Prostate gland (tissue), 2 donors: ENCODE measurements at places on chromosomes 2 and 18.

- H3K27me3 ChIP-seq = no peaks in the 10 kb centered on the region
- no peak overlapping the region for H3K27ac ChIP-seq
- H3K4me3 ChIP-seq = no peak overlapping the region
- H3K4me1 ChIP-seq = no peaks in the 10 kb centered on the region
- H3K36me3 ChIP-seq = no peaks in the 10 kb centered on the region
- no peak for DNase-seq
These were observed 229.1 kb upstream of the SLC14A2 start for GRCh38 chr18:45386041-45386655.

GRCh38 chr2:176390276-176391147 is 121.3 kb downstream of the MTX2 start:
- no peaks in the 10 kb centered on the region for H3K27me3 ChIP-seq
- DNase-seq = no peak
- H3K36me3 ChIP-seq = no peaks in the 10 kb centered on the region
- H3K27ac ChIP-seq = no peak overlapping the region

GRCh38 chr18:58850786-58851469 is 13.7 kb upstream of the ZNF532 start:
- no peaks in the 10 kb centered on the region for H3K36me3 ChIP-seq
- no peak for DNase-seq
- H3K4me3 ChIP-seq = no peak overlapping the region
- peak overlapping the region; percentile 58 for H3K27ac ChIP-seq
- H3K4me1 ChIP-seq = no peaks in the 10 kb centered on the region
- H3K27me3 ChIP-seq = no peaks in the 10 kb centered on the region

- no peak overlapping the region for H3K4me3 ChIP-seq
- no peak overlapping the region for H3K27ac ChIP-seq
- no peaks in the 10 kb centered on the region for H3K36me3 ChIP-seq
- no peaks in the 10 kb centered on the region for H3K27me3 ChIP-seq
These were observed 10.4 kb downstream of the DNAJC10 start for GRCh38 chr2:182726473-182726872.

GRCh38 chr2:182649316-182649715 is 66.7 kb upstream of the DNAJC10 start:
- no peak for DNase-seq
- H3K4me3 ChIP-seq = no peak overlapping the region
- no peaks in the 10 kb centered on the region for H3K36me3 ChIP-seq
- H3K27me3 ChIP-seq = no peaks in the 10 kb centered on the region

GRCh38 chr2:46361920-46362666 is 64.9 kb downstream of the EPAS1 start:
- peaks cover under 1% of the 10 kb centered on the region for H3K4me1 ChIP-seq
- H3K4me3 ChIP-seq = no peak overlapping the region
- DNase-seq = no peak
- H3K36me3 ChIP-seq = no peaks in the 10 kb centered on the region

DNA sequence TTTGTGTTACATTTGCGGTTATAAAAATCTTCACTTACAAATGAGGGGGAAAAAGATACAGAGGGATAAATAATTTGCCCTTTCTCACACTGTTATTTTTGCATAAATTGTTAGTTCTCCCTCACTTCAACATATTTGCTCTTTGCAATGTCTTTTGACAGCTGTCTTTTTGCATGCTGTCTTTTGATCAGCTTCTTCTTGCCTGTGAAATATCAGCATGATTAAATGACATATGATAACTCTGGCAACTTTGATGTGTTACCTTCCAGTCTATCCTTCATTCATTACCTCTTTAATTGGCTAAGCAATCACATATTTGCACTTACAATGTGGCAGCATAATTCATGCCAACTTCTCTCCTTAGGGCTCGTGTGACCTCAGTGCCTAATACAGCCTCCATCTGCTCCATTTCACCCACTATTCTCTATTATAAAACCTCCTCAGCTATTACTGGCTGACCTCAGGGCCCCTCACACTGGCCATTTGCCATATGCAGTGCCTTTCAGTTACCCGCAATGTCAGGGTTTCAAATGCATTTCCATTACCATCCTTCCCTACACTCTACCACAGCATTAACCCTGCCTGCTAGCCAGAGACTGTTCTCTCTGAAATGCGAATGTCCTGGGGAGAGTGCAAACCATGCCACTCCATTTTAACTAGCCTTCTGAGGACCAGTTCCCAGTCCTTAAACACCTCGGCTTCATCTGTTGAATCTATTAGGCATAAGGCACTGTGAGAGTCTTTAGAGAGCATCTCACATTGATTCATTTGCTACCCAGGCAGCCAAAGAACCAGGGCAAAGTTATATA is 1056.6 kb upstream of the CHAC2 start:
- H3K27ac ChIP-seq = no peak overlapping the region
- H3K4me1 ChIP-seq = no peaks in the 10 kb centered on the region
- no peaks in the 10 kb centered on the region for H3K27me3 ChIP-seq
- H3K4me3 ChIP-seq = no peak overlapping the region
- DNase-seq = no peak
- no peaks in the 10 kb centered on the region for H3K36me3 ChIP-seq

GRCh38 chr2:16223841-16224177 is 283.5 kb downstream of the MYCN start:
- no peak overlapping the region for H3K27ac ChIP-seq
- no peak for DNase-seq
- no peaks in the 10 kb centered on the region for H3K4me1 ChIP-seq

DNA sequence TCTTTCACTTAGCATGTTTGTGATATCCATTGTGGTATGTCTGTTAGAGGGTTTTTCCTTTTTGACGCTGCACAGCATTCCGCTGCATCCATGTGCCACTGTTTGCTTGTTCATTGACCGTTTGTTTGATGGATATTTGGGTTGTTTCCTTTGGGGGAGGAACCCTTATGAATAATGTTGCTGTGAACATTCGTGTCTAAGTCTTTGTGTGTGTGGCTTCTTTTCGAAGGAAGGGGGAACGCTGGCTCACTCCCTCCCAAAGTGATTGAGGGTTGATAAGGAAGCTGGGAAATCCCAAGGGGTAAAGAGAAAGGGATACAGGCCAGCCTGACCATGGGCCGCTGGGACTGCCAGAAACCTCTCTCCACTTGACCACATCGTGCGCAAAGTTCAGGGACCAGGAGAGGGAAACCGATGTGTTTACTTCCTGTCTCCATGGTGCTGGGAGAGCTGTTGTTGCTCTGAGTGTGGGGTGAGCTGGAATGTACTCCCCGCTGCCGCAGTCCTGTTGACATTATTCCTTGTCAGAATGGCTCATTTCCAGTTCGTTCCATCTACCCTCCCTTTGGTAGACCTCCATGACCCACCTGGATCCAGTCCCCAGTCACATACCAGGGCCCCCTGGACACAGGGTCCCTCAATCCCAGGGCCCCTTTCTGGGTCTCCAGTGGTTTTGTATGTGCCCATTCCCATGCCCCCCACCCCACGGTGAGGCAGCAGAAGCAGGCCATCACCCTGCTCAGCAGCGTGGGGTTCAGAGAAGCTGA is 39.6 kb downstream of the HS1BP3 start:
- no peaks in the 10 kb centered on the region for H3K36me3 ChIP-seq
- no peak for DNase-seq
- H3K27ac ChIP-seq = peak overlapping the region; percentile 60
- H3K27me3 ChIP-seq = no peaks in the 10 kb centered on the region
- no peak overlapping the region for H3K4me3 ChIP-seq

DNA sequence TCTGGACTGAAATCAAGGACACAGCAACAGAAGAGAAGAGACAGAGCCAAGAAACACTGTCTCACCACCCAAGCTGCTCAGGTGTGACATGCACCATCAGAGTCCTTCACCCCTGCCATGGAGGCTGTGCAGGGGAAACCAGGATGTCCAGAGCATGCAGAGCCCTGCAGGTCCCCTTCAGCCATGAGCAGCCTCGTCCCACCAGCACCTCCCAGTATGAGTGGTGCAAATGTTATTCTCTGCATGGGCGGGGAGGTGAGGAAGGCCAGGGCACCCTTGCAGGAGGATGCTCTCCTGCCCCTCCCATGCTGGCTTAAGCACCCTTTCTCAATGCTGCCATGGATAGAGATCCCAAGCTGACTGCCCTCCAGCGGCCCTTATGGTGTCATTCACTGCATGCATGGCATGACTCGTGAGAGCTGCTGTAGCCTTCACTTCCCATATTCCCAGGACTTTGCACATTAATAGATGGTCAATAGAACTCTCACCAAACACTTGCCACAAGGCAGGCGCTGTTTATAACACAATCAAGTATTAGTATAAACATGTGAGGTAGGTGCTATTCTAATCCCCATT is 171.0 kb downstream of the ANAPC1 start:
- H3K27ac ChIP-seq = no peak overlapping the region
- H3K4me3 ChIP-seq = no peak overlapping the region
- DNase-seq = no peak
- no peaks in the 10 kb centered on the region for H3K27me3 ChIP-seq
- H3K4me1 ChIP-seq = no peaks in the 10 kb centered on the region

GRCh38 chr2:25295621-25296020 is 46.1 kb downstream of the DNMT3A start:
- H3K4me3 ChIP-seq = no peak overlapping the region
- H3K27ac ChIP-seq = peak overlapping the region; percentile 60
- DNase-seq = no peak
- H3K36me3 ChIP-seq = no peaks in the 10 kb centered on the region
- no peaks in the 10 kb centered on the region for H3K4me1 ChIP-seq

- no peak for DNase-seq
- no peaks in the 10 kb centered on the region for H3K36me3 ChIP-seq
- no peaks in the 10 kb centered on the region for H3K27me3 ChIP-seq
- H3K4me3 ChIP-seq = no peak overlapping the region
- H3K4me1 ChIP-seq = no peaks in the 10 kb centered on the region
- no peak overlapping the region for H3K27ac ChIP-seq
These were observed 229.0 kb downstream of the MREG start for GRCh38 chr2:215784371-215784783.

- H3K4me3 ChIP-seq = no peak overlapping the region
- no peaks in the 10 kb centered on the region for H3K27me3 ChIP-seq
- no peaks in the 10 kb centered on the region for H3K36me3 ChIP-seq
- H3K4me1 ChIP-seq = no peaks in the 10 kb centered on the region
These were observed 44.7 kb downstream of the ADAM23 start for GRCh38 chr2:206488053-206488452.

GRCh38 chr2:158723921-158724802 is 71.0 kb upstream of the DAPL1 start:
- H3K4me1 ChIP-seq = peaks cover 11% of the 10 kb centered on the region
- no peak overlapping the region for H3K4me3 ChIP-seq
- peak overlapping the region; percentile 66 for H3K27ac ChIP-seq
- no peaks in the 10 kb centered on the region for H3K36me3 ChIP-seq
- peak; percentile 79 for DNase-seq

DNA sequence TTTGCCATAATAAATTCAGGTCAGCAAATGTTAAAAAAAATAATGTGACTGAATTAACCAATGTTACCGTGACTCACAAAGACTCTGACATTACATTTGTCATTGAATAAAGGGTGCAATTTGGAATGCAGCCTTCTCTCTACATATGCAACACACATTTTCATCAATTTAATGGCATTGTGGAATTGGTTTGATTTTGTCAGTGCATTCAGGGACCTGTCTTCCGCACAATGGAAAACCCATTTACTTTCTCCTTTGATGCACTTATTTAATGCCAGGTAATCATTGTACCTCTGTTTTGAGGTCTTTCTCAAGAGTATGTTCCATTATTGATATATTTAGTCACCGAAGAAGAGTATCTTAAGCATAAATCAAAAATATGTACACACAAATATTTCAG is 1099.3 kb downstream of the SOCS6 start:
- H3K4me1 ChIP-seq = no peaks in the 10 kb centered on the region
- no peak overlapping the region for H3K27ac ChIP-seq
- H3K4me3 ChIP-seq = no peak overlapping the region
- H3K27me3 ChIP-seq = no peaks in the 10 kb centered on the region

- no peaks in the 10 kb centered on the region for H3K36me3 ChIP-seq
- no peak overlapping the region for H3K4me3 ChIP-seq
- H3K27ac ChIP-seq = no peak overlapping the region
- H3K27me3 ChIP-seq = no peaks in the 10 kb centered on the region
- no peaks in the 10 kb centered on the region for H3K4me1 ChIP-seq
- no peak for DNase-seq
These were observed 231.7 kb upstream of the LYPD1 start for GRCh38 chr2:132901661-132902060.

DNA sequence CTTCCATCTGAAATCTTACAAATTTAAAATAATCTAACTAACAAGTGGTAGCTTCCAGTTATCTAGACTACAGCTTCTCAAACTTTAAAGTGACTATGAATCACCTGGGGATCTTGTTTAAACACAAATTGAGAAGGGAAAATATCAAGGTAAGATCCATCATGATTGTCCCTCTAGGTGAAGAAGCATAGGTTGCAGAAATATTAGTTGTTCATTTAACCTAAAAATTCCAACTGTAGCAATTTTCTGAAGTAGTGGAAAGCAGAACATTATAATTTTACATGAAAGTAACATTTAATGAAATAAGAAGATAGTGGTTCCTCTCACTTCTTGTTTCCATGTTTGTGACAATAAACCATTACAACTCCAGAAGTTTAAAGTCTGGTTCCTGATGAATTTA is 17.3 kb downstream of the GALNT3 start:
- no peaks in the 10 kb centered on the region for H3K27me3 ChIP-seq
- peaks cover 7% of the 10 kb centered on the region for H3K4me1 ChIP-seq
- no peak for DNase-seq
- no peaks in the 10 kb centered on the region for H3K36me3 ChIP-seq
- no peak overlapping the region for H3K4me3 ChIP-seq
- H3K27ac ChIP-seq = no peak overlapping the region

GRCh38 chr18:79962311-79962710 is 2.1 kb upstream of the HSBP1L1 start:
- H3K27me3 ChIP-seq = no peaks in the 10 kb centered on the region
- peaks cover 2% of the 10 kb centered on the region for H3K4me1 ChIP-seq

- no peaks in the 10 kb centered on the region for H3K36me3 ChIP-seq
- no peaks in the 10 kb centered on the region for H3K27me3 ChIP-seq
- no peak overlapping the region for H3K27ac ChIP-seq
- H3K4me1 ChIP-seq = no peaks in the 10 kb centered on the region
- no peak overlapping the region for H3K4me3 ChIP-seq
These were observed 21.3 kb downstream of the DYTN start for GRCh38 chr2:206696910-206697309.

DNA sequence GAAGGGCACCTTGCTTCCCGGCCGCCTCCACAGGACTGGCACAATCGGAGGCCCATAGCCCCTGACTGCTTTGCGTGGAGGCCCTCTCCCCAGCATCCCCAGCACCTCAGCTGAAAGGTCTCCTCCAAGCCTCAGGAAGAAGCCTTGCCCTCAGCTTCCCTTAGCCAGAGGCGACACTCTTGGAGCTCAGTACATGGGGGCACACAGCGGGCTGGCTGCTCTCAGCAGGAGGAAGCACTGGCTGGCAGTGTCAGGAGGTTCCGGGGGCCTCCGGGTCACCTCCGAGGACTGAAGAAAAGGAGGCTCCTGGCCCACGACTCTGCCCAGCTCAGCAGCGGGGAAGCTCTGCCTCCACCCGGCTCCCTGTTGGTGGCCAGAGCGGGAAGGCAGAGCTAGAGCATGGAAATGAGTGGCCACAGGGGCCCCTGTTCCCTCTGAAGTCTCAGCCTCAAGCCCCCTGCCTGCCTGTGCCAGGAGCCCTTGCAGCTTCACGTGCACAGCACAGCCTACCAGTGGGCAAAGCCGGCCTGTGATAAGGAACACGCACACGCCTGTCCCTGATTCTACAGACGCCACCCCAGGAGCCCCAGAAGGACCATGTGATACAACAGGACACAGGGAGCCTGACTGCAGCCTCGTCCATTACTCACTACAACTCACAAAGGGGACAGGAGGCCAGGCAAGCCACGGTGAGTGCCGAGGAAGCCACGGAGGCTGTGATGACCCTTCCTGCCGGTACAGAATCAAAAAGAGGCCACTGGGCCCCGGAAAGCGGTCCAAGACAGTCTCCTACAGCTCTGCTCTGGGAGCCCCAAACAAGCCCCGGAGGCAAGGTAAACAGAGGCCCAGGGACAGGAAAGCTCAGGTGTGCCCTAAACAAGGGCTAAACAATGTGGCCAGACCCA is 15.5 kb downstream of the HDAC4 start:
- DNase-seq = no peak
- no peaks in the 10 kb centered on the region for H3K36me3 ChIP-seq
- H3K27ac ChIP-seq = no peak overlapping the region
- H3K4me3 ChIP-seq = no peak overlapping the region
- H3K4me1 ChIP-seq = no peaks in the 10 kb centered on the region
